ENCODE measurements at places on chromosomes 2 and 18. TPM values are rescaled to one million over a fixed set of nuclear protein-coding genes. Genes with fewer than 3 reads are reported as not detected.

DNA sequence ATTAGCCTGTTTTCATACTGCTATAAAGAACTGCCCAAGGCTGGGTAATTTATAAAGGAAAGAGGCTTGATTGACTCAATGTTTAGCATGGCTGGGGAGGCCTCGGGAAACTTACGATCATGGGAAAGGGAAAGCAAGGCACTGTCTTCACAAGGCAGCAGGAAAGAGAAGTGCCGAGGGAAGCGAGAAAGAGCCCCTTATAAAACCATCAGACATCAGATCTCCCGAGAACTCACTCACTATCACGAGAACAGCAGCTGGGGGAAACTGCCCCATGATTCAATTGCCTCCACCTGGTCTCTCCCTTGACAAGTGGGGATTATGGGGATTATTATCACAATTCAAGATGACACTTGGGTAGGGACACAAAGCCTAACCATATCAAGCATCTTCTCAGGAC, 23.3 kb downstream of the RHOB start:
- DNase-seq: no peak

DNA sequence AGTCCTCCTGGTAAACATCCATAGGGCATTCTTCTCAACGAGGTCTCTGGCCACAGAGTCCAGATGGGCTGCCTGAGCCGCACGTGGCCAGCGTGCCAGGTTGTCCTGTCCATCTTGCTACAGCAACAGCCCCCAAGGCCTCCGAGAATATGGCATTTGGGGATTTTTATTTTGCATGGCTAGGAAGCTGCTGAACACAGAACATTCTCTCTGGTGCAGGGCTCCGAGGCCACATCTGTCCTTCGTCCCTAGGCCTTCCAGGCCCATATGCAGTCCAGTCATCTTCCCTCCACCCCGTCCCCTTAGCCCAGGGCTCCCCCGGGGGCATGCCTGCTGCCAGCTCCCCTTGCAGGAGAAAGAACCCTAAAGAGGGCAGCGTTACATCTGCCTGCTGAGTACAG, 2.3 kb downstream of the HDAC4 start:
- no peak for DNase-seq

Gene CDH20
- total RNA-seq: 1.6 TPM

DNA sequence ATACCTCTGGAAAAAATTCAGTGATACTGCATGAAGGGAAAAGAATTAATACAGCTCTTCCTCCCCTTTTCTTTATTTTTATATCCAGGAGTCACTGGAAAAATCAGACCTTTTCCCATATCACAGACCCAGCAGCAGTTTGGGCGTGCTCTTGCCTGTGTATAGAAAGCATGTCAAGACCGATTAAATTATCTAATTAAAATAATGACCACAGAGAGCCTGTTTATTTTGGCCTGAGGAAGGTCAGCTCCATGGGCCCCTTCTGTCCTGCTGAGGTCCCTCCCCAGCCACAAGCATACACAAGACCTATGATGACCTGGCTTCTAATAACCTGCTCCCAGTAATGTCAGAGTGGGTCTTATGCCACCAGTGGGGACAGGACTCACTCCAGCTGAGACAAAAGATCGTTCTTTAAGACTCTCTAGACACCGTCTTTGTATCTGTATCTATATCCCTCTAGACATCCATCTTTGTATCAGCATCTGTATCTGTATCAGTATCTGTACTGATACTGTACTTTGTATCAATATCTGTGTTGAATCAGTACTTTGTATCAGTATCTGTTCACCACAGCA, 147.8 kb downstream of the VAPA start:
- no peak for DNase-seq

- no peak for DNase-seq
These were observed 31.3 kb downstream of the LANCL1 start for GRCh38 chr2:210445116-210445707.

DNA sequence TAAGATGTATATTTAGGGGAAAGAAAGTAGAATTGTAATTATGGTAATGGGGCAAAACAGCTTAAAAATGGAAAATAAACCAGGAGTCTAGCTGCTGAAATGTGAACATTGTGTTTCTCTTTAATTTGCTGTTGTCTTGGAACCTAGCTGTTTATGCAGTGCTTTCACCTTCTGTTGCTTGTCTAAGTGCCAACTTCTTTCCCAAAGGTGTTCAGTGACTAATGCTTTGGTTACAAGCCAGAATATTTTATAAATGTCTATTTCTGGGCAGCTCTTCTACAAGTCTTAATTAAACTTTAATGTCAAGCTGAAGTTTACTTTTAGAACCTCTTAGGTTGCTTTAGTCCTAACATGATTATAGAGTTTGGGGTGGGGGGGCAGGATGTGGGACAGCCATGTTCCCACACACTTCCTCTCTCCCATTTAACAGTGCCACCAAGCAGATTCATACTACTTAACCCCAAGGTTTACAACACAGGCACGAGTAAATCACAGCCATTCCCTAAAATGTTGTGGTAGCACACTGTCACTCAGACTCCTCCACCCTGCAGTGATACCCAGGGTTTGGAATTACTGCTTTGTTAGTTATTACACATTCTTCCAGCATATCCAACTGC, 60.6 kb downstream of the ITGA4 start:
- DNase-seq: no peak

DNA sequence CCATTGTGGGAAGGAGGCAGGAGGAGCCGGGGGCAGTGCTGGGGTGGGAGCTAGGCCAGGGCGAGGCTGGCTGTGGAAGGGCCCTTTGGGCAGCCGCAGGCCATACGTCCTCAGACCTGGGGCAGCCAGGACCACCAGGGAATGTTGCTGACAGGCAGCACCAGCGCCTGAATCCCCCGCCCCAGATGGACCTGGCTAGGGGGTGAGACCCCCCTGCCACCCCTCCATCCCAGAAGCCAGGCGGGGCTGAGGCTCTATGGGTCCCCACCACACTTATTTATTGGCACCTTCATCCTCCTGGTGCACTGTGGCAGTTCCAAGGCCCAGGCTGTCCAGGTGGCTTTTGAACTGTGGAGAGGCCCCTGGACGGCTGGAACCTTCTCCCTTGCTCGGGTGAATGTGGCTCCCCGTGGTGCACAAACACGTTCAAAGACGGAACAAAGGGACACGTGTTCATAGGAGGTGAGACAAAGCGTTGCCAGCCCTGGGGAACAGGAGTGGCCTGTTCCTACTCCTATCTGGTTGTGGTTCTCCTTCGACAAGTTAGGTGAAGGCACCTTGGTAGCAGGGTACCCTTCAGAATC, 35.1 kb downstream of the RAMP1 start:
- DNase-seq: no peak

DNA sequence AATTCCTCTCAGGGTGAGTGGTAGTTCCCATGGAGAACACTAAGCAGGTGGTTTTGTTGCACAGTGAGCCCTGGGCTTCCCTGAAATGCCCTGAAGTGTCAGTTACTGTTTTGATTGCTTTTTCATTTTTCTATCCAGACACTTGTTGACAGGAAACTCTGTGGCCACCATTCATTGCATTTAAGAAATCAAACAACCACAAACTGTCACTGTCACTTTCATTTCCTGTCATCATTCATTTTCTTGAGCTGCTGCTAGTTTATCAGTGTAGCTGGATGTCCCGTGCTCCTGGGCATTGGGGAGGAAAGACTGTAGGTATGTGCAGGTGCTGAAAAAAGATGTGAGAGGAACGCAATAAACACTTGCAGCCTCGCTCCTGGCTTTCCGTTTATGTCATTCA, 891.6 kb upstream of the ZEB2 start:
- DNase-seq: no peak

DNA sequence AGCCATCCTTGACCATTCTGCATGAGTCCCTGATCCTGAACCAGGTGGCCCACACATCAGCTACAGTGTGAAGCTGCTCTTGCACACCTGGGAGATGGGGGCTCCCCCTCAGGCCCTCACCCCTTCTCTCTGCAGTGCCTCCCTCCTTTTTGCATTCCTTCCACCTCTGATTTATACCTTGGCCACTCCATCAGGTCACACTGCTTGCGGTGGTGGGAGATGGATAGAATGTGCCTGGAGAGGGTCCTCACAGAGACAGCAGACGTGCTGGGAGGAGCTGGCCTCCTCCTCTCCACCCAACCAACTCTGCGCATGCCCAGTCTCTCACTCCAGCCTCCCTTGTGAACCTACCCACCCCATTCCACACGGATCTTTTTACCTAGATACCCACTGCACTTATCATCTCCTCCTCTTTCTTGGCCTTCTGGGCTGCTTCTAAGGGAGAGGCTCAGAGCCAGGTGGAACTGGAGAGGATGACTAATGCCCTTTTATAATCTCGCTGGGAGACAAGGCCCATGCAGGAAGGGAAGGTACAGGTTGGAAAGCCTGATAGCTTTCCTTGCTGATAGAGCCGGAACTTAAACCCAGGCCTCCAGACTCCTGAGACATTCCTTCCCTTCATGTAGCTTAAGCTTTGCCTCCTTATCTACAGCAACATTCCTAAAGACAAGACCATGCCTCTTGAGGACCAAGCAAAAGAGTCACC, 205.1 kb downstream of the ZBTB7C start:
- no peak for DNase-seq

DNA sequence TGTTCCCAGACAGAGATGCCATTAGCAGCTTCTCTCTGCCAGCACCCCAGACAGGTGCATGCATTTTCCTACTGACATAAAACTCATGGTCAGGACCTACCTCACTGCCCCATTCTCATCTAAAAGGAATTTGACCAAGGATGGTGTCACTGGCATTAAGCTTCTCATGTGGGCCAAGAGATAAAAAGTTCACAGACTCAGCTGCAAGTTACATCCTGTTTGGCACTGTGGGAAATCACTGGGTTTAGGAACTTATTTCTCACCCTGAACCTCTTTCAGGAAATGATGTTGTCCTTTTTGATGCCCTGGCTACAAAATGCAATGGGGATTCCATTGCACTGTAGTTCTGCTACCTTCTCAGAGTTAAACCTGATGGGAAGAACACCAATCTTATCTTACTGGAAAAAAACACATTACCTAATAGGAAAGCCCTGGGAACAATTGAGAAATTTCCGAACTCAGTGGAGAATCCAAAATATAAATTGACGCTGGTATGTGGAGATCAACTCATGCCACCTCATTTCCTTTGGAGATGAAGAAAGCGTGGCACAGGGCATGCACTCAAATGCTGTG, 252.1 kb upstream of the COPS8 start:
- DNase-seq: no peak

Gene C2orf72
- total RNA-seq: 16.7 TPM

GRCh38 chr18:8705961-8706790, 820 bp downstream of the MTCL1 start:
- DNase-seq: no peak

DNA sequence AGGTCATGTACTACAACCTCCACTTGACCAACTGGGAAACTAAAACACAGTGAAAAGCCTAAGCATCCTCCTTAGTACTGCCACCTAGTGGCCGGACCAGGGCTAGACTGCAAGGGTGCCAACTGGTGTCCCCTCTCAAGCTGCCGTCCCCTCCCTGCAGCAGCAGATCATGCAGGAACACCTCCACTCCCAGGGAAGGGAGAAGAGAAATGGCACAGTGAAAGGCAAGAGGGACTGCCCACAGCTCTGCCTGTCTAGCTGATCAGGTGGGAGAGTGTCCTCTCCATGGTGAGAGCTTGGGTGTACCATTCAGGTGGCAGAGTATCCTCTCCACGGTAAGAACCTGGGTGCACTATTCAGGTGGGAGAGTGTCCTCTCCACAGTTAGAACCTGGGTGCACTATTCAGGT, 78.1 kb downstream of the AAK1 start:
- peak; percentile 72 for DNase-seq

- DNase-seq: no peak
These were observed 191.0 kb downstream of the TWIST2 start for GRCh38 chr2:239038773-239039478.

- no peak for DNase-seq
These were observed 166.4 kb downstream of the AKAIN1 start for GRCh38 chr18:5030636-5031035.

Gene DUSP2
- total RNA-seq: 4.5 TPM

Measured in type B pancreatic cell (in vitro differentiated cells).